ENCODE measurements at places on chromosomes 3 and 15. TPM values are rescaled to one million over a fixed set of nuclear protein-coding genes. Genes with fewer than 3 reads are reported as not detected.

DNA sequence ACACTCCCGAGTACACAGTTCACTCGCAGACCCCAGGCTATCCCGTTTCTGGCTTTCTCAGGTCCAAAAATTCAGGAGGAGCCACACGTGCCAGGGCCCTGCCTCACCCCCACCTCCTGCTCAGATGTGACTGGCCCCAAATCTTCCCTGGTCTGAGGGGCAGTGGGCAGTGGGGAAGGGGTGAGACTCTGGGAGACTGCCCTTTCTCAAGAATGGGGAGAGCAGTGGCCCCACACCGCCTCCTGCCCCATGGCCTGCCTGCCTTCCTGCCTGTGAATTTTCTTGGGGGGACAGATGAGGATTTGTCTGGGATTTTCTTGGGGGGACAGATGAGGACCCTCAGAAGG, 174.6 kb downstream of the MEGF11 start:
- DNase-seq = no peak
- H3K36me3 ChIP-seq = no peaks in the 10 kb centered on the region
- H3K27ac ChIP-seq = no peak overlapping the region
- H3K27me3 ChIP-seq = no peaks in the 10 kb centered on the region
- H3K4me1 ChIP-seq = no peaks in the 10 kb centered on the region

- no peak overlapping the region for H3K27ac ChIP-seq
- no peak overlapping the region for H3K4me3 ChIP-seq
- H3K4me1 ChIP-seq = no peaks in the 10 kb centered on the region
- peaks cover 27% of the 10 kb centered on the region for H3K27me3 ChIP-seq
These were observed 4.8 kb downstream of the SLC27A2 start for GRCh38 chr15:50186752-50187151.

The NCK1 gene
- 28.9 TPM for total RNA-seq

DNA sequence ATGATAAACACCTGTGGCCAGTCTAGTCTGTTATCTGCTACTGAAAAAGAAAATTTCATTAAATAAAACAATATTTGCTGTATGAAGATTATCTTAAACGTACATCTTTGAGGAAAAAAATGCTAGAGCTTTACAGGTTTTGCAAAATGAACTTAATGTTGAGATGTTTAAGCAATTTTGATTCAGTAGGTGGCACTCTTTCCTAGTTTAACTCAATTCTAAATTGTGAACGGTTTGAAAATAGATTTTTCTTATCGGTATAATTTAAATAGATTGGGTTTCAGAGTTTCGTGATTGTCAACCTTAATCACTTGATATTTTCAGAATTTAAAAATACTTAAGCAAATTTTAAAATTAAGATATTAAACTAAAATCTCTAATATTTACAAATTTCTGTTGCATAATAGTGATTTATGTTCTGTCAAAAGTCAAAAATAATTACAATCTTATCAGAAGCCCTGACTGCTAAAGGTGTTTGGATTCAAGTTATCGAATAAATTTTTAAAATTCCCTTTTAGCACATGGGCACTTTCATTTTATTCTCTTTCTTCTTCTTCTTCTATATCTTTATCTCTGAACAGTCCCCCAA, 7.0 kb upstream of the RNF111 start:
- no peaks in the 10 kb centered on the region for H3K36me3 ChIP-seq
- H3K4me1 ChIP-seq = no peaks in the 10 kb centered on the region
- no peak overlapping the region for H3K4me3 ChIP-seq
- no peaks in the 10 kb centered on the region for H3K27me3 ChIP-seq
- no peak overlapping the region for H3K27ac ChIP-seq

- no peak for DNase-seq
- no peaks in the 10 kb centered on the region for H3K4me1 ChIP-seq
- H3K27ac ChIP-seq = no peak overlapping the region
- H3K4me3 ChIP-seq = no peak overlapping the region
- no peaks in the 10 kb centered on the region for H3K36me3 ChIP-seq
These were observed 48.0 kb downstream of the ABHD2 start for GRCh38 chr15:89136078-89136806.

- peaks cover 4% of the 10 kb centered on the region for H3K4me1 ChIP-seq
- H3K36me3 ChIP-seq = peaks cover 21% of the 10 kb centered on the region
- H3K27me3 ChIP-seq = no peaks in the 10 kb centered on the region
- no peak for DNase-seq
- H3K4me3 ChIP-seq = no peak overlapping the region
These were observed 108.5 kb downstream of the GLDN start for GRCh38 chr15:51450001-51450400.

The RSL24D1 gene
- 82.4 TPM for total RNA-seq

Data from endodermal cell (in vitro differentiated cells).